Activated T-cell treated with anti-CD3 and anti-CD28 coated beads, Interleukin-2, amount 50 U/mL, for 24 hours (primary cell): ENCODE measurements at places on chromosomes 4 and X.

GRCh38 chrX:74536832-74537371 lies 77.5 kb downstream of the RLIM start:
- DNase-seq: no peak

DNA sequence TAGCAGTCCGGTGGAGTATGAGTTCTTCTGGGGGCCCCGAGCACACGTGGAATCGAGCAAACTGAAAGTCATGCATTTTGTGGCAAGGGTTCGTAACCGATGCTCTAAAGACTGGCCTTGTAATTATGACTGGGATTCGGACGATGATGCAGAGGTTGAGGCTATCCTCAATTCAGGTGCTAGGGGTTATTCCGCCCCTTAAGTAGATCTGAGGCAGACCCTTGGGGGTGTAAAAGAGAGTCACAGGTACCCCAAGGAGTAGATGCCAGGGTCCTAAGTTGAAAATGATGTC lies 852 bp downstream of the MAGEH1 start:
- no peak for DNase-seq

- DNase-seq: no peak
Observed at GRCh38 chr4:63786171-63786570, 623.1 kb downstream of the TECRL start.

DNA sequence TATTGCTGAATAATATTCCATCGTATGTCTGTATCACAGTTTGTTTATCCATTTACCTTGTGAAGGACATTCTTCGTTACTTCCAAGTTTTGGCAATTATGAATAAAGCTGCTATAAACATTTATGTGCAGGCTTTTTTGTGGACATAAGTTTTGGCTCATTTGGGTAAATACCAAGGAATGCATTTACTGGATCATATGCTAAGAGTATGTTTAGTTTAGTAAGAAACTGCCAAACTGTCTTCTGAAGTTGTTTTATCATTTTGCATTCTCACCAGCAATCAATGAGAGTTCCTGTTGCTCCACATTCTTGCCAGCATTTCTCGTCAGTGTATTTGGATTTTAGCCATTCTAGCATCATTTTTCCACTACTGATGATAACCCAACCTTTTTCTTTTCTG lies 232.7 kb upstream of the NR3C2 start:
- DNase-seq: no peak

GRCh38 chrX:136475236-136475635 lies 12.5 kb upstream of the BRS3 start:
- DNase-seq: no peak

GRCh38 chr4:189802884-189803283 lies 137.8 kb upstream of the FRG1 start:
- DNase-seq: no peak

DNA sequence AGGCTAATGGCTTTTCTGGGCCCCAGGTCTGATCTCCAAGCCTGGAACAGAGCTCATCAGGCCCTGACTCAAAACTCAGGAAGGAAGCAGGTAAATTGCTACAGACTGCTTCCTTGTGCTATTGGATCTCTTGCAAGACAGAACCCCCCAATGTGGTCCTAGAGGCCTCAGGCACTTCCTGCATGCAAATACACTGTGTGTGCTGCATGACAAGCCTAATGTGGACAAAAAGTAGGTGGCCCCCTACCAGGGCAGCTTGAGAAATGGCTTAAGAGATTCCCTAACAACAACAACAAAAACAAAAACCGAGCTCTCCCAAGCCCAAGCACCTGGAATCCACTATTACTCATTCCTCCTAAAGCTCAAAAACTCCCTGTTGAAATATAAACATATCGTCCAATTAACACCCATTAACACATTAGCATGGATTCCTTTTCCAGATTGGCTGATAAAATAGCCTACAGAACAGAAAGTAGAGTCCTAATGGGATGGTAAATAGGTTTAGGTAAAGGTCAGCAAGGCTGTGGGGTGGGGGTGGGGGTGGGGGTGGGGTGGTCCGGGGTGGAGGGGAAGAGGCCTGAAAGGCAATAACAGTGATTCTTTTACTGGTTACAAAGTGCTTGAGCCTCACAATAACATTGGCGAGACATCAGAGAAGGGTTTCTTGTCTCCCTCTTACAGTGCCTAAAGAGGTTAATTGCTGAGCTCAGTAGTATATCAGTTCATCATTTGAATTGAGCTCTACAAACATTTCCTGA lies 24.1 kb upstream of the FGF16 start:
- DNase-seq: no peak

DNA sequence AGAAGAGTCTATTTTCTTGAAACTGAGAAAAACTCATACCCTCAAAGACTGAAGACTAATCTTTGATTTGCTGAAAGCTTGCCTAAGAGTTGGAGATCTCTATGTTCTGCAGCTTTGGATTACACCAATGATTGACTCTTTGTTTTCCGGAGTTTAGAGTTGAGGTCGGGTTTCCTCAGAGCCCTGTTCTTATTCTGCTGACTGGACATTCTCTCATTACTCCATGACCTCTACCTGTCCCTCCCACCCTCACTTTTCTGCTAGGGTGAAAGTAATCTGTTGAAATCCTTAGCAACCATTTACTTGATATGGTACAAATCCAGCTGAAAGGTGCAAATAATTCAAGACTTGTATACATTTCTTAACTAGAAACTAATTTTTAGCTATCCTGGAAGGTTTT lies 421.5 kb upstream of the FRG1 start:
- no peak for DNase-seq

GRCh38 chr4:176191974-176192373 lies 3.4 kb downstream of the SPATA4 start:
- DNase-seq: no peak

GRCh38 chr4:188429965-188430364 lies 290.7 kb downstream of the TRIML1 start:
- DNase-seq: no peak

DNA sequence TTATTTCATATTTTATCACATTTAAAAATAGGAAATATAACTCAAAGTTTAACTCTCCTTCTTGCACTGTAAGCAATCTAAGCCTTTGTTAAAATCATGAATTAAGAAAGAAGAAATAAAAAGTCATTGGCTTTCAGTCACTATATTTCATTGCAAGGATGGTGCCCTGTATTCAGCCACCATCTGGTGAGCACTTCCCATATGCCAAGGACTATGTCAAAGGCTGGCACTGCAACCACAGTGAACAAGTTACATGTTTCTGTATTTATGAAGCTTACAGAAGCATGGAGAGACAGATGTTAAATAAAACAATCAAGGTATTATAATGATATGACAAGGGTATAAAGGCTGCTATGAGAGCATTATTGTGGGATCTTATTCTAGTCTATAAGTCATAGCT lies 68.6 kb downstream of the PRKG2 start:
- DNase-seq: no peak

DNA sequence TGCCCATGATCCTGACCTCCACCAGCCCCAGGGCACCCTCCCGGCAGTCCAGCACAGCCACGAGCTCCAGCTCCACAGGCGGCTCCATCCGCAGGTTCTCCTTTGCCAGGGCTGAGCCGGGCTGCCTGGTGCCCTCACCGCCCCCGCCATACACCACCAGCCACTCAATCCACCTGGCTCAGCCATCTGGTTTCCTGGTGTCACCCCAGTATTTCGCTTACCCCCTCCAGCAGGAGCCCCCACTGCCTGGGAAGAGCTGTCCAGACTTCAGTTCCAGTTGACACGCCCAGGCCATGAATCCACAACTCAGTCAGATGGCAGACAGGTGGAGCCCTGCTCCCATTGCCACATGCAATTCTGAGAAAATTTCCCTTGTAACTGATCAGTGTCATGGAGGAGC lies 3.9 kb downstream of the SHISA3 start:
- DNase-seq: no peak

DNA sequence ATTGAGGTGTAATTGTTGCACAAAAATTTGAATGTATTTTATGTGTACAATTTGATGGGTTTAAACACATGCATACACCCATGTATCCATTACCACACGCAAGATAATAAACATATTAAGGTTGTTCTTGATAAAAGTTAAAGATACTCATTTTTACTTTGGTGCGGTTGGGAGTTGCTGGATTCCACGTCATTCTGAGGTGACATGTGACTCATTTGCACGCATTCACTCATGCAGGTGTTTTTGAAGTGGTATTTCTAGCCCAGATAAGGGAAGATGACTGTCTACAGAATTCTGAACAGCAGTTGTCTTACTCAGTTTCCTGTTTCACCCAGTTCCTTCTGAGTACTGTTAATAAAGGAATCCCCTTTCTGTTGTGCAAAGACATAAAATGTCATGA lies 142.0 kb downstream of the RTL3 start:
- DNase-seq: peak; percentile 49

- DNase-seq: no peak
Observed at GRCh38 chrX:151174581-151175282, 1.7 kb upstream of the GPR50 start.

- no peak for DNase-seq
Observed at GRCh38 chr4:150150629-150151062, 72.4 kb downstream of the DCLK2 start.

- DNase-seq: no peak
Observed at GRCh38 chr4:114311787-114312186, 286.8 kb upstream of the UGT8 start.

GRCh38 chrX:55663584-55663983 lies 40.4 kb downstream of the FOXR2 start:
- no peak for DNase-seq

DNA sequence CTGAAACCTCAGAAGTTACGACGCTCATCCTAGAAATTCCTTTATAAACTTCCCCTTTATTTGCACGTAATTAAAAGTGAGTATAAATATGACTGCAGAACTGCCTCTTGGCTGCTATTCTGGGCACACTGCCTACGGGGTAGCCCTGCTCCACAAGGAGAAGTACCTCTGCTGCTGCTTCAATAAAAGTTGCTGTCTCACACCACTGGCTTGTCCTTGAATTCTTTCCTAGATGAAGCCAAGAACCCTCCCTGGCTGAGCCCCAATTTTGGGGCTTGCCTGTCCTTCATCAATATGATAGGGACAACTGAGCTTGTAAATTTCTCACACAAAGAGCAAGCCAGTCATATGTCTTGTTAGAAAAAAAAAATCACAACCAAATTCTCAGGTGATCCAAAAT lies 115.8 kb downstream of the VEGFC start:
- DNase-seq: no peak

- no peak for DNase-seq
Observed at GRCh38 chr4:88672987-88673386, 24.6 kb downstream of the NAP1L5 start.

DNA sequence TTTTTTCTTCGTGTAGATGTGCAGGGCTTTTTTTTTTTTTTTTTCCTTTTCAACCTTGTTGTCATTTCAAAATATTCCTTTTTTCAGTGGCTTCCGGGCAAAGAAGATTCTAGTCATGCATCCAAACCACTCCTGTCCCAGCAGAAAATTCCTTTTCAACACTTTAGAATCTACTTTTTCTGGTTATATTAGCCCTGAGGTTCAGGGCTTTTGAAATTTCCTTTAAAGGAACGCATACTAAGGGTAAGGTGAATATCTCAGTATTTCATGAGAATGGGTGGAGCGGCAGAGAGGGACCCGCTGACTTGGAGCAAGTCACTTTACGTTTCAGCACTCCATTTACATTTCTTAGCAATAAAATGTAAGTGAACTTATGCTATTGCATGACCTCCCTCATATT lies 15.6 kb upstream of the TENM3 start:
- DNase-seq: no peak

DNA sequence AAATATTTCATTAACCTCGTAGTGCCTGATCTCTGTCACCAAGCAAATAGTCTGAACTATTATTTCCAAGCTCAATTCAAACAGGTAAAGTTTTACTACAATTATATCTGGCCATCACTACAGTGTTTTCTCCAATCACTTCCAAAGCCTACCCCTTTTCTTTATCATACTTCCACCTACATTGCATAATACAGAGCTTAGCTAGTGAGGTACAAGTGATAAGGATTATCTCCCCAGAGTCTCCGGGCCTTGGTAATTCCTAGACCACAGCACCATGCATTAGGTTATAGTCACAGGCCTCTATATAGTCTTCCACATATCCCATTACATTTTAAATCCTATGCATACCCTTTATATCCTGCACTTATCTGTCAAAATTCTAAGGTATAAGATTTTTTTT lies 154.2 kb downstream of the SNCA start:
- no peak for DNase-seq

- DNase-seq: no peak
Observed at GRCh38 chr4:1242506-1243450, 6.2 kb downstream of the CTBP1 start.

DNA sequence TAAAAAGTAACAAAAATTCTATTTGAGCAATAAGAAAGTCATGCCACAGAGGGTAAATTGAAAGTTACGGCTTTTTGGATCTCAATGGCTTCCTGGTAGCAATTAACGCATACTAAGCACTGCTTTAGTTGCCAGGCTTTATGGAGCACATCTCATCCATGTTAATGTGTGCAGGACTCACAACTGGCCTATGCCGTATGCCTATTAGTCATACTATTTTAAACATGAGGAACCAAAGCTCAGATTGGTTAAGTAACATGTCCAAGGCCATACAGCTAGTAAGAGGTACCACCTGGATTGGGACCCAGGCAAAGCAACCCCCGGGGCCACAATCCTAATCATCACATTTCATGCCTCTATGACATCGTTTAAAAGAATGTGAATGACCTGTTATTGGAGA lies 17.1 kb downstream of the DAPP1 start:
- DNase-seq: no peak

DNA sequence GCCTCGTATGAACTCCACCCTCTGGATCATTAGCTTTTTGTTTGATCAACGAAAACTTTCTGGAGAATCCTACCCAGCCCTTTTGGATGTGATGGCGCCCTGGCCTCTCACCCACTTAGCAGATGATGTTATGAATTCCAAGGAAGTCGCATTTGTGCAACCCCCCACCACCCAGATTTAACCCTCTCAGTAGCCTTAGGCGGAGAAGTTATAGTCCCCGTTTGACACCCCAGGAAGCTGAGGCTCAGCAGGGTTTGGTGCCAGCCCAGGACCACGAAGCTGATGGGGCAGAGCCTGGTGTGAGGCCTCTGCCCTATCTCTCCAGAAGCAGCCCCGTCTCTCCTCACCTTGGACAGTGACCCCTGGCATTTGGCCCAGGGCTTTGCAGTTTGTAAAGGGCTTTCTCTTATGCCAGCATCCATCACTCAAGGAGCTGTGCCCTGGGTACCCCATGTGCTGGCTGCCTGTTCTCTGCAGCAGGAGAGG lies 1.0 kb downstream of the WFS1 start:
- DNase-seq: peak; percentile 36

DNA sequence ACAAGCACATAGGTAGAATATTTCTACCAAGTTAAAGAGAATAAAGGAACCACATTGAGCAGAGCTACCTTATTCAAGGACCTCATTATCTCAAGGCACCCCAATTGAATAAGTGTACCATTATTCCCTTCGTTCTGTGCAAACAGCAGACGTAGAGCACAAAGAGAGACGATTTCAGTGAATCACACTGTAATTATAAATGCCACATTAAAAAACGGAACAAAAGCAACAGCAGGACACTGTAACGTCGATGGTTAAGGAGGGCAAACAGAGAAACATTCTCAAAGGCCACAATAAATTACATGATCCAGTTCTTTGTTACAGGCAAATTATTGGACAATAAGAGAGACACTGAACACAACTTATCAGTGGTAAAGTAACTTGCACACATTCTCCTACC lies 644.1 kb upstream of the TENM3 start:
- no peak for DNase-seq

GRCh38 chr4:19224820-19225219 lies 1026.9 kb upstream of the SLIT2 start:
- DNase-seq: no peak

GRCh38 chr4:3041192-3042142 lies 32.9 kb downstream of the HTT-AS start:
- DNase-seq: peak; percentile 67

- no peak for DNase-seq
Observed at GRCh38 chrX:133968109-133968508, 17.3 kb downstream of the GPC3 start.

GRCh38 chr4:84937381-84937977 lies 29.0 kb downstream of the WDFY3 start:
- DNase-seq: no peak
